ENCODE measurements at places on chromosomes 1 and 21.

- no peak for DNase-seq
These were observed 474.6 kb downstream of the DISC1 start for GRCh38 chr1:232101231-232101630.

DNA sequence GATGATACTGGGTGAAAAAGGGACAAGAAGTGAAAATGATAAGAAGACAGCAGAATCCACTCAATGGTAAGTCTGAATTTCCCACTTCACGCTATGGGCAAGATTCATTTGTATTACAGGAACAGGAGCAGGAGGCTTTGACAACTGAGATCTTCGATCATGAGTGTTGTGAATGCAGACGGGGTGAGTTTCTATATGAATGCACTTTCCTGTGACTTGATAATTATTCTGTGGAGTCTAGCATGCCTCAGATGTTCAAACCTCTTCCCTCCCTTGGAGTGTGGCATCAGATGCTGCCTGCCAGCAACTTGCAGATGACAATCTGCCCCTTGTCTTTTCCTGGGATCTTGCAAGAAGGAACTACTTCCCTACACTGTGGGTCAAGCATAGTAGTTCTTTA lies 225.4 kb downstream of the HLX start:
- no peak for DNase-seq

GRCh38 chr1:46535063-46535462 lies 16.4 kb downstream of the KNCN start:
- DNase-seq = peak; percentile 71

DNA sequence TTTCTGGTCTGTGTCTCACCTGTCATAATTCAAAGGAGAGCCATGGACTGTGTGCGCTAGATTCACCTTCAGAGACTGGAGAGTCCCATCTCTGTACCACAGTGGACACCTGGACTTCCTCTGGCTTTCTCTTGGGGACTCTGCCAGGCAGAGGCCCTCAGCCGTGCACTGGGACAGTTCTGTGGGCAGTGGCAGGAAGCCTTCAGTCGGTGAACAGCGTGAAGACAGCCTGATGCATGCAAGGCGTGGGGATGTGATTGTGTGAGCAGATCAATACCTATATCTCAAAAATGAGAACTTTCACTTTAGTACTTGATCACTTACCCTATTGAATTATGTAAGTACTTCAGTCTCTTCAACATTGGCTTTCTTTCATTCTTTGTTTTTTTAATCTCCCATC lies 245.3 kb downstream of the DISC1 start:
- no peak for DNase-seq

DNA sequence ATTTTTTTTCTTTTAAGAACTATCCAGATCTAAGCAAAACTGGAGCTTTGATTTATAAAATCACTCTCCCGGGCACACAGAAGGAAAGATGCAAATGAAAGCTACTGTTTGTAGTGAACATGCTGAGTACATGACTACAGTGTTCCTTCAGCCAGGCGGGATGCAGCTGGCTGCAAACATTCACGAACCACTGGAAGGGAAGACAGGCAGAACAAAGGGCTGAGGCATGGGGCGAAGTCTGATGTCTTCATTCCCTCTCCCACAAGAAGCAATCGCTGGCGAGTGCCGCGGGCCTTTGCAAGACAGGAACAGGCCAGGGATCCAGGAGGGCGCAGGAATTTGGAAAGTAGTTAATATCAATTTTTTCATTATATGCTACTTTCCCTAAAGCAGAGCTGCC lies 257.9 kb upstream of the AJAP1 start:
- no peak for DNase-seq

DNA sequence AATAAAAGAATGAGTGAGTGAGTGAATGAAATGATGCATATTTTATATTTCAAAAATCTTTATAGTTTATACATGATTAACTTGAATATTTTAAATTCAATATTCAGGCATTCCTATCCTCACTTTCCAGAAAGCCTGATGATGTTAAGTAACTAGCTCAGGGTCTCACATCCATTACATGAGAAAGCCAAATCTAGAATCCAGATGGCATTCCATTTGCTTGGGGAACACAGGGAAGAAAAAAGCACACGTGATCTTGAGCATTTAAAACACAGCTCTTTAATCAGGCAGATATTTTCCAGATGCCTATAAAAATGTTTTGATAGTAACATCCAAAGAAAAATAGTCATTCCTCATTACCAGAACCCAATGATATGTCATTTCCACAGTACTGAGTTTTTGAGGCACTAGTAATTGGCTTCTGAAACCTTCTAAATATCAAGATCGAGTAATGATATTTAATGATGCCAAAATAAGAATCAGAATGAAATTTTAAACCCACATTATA lies 291.9 kb downstream of the DSCAM start:
- DNase-seq = no peak

DNA sequence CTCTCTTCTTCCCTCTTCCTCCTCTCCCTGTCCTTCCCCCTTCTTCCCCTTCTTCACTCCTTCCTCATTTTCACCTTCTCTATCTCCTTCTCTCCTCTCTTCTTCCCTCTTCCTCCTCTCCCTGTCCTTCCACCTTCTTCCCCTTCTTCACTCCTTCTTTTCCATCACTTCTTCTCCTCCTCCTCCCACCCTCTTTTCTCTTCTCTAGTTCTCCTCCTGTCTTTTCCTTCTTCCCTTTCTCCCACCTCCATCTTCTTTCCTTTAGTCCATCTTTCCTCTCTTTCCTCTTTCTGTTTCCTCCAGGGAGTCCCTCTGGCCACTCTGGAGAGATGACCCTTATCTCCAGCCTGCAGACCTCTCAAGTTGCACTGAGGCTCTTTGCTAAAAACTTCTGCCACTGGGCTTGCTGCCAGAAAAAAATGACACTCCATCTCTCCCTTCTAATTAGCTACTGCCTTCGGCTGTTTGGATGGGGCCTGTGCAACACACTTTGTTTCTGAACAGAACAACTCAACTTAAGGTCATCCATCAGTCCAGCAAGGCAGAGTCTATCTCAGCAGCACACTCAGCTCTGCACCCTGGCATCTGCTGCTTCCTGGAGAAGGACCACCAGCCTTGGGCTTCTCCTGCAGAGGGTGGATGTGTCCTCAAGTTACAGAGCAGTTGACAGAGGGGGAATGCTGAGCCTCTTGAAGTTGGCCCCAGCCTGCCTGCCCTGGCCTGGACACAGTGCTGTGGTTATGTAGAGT lies 538.8 kb downstream of the MATN1 start:
- DNase-seq = no peak

GRCh38 chr1:206754011-206754410 lies 16.6 kb upstream of the IL19 start:
- DNase-seq = no peak

GRCh38 chr1:225851805-225852204 lies 30.4 kb downstream of the TMEM63A start:
- no peak for DNase-seq

DNA sequence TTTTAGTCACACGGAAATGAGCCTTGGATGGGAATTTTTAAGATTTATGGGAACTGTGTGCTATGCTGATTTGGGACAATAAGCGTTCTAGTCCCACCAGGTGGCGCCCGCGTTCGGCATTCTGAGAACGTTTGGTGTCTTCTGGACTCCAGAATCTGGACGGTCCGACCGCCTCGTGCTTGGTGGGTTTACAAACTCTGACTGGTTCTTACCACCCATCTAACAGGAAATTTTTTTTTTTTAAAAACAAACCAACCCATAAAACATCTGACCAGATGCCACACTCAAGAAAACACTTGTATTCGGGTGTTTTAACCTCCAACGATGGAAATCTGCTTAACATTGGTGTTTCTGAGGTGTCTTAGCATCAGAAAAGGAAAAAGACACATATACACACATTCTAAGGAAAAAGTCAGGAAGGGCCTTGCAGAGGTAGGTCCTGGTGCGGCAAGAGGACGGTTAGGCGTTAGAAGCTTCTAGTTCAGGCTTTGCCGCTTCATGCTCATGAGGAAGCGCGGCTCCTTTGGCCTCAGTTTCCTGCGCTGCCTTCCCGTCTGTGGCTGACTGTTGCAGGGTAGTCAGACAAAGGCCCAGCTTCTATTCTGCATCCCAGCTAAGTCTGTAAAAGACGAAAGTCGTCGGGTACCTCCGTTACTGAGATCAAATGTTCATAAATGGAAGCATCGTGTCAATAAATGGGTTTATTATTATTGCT lies 814 bp upstream of the DYRK3 start:
- DNase-seq = peak; percentile 56

DNA sequence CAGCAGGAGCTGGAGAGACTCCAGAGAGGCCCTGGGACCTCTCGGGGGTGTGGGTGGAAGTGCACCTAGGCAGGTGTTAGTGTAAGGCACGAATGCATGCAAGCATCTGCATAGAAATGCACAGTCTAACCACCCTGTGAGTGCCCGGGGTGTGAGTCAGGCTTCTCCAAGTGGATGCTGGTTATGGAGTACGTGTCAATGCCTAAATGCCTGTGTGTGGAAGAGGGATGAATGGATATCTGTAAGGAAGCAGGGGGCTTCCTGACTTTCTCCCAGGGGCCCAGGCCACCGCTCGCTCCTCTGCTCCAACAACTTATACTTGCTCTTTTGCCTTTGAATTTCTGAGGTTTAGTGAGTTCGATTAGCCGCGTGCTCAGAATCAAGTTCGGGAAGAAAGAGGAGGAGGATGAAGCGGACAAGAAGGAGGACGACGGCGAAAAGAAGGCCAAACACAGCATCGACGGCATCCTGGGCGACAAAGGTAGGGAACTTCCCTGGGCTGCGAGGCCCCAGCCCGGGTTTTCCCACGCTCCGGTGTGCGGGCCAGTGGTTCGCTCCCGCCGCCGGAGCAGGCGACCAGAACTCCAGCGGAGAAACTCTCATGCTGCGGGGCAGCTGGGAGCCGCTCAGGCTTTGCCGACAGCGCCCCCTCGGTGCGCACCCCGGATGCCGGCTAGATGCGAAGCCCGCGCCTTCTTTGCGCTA lies 5.4 kb downstream of the PAX7 start:
- no peak for DNase-seq

- peak; percentile 44 for DNase-seq
These were observed at the start of the genes FBXO2 and FBXO44 for GRCh38 chr1:11654137-11654938. Gene FBXO2 (minus strand): TSS chr1:11654429. CDS start chr1:11654340, 89 bp downstream. Gene FBXO44 (plus strand): TSS chr1:11654877. CDS start chr1:11655836, 959 bp downstream.

DNA sequence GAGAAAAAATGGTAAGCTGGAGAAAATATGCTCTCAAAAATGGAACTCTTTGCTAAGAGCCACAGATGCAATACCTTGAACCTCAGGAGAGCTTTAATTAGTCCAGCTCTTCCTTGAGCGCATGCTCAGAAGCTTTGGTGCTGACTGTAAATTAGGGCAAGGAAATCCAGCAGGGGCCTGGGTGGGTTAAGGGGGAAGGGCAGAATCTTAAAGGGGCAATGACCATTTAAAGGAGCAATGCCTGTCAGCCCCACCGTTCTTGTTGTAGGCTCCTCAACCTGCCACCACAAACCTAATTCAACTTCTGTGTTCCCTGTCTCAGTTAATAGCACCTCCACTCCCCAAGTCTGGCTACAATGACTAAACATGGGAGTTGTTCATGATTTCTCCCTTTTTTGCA lies 6.8 kb upstream of the SLC22A15 start:
- no peak for DNase-seq
